ENCODE measurements at places on chromosomes 3 and 15.

- DNase-seq = no peak
Observed at GRCh38 chr15:94263341-94264273, 32.2 kb downstream of the MCTP2 start.

DNA sequence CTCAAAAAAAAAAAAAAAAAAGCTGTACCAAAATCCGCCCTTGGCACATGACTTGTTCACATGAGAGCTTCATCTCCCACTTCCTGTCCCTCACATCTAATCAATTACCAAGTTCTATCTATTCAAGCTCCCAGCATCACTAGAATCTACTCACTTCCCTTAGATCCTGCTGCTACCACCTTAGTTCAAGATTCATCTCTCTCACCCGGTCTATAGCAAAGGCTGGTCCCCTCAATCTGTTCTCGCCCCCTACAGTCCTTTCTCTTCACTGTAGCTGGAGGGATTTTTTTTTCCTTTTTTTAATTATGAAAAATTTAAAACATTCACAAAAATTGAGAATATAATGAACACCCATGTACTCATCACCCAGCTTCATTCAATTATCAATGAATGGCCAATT, 16.7 kb upstream of the GPR160 start:
- DNase-seq = no peak

- DNase-seq = no peak
Observed at GRCh38 chr3:147007736-147008245, 398.6 kb downstream of the ZIC4 start.

DNA sequence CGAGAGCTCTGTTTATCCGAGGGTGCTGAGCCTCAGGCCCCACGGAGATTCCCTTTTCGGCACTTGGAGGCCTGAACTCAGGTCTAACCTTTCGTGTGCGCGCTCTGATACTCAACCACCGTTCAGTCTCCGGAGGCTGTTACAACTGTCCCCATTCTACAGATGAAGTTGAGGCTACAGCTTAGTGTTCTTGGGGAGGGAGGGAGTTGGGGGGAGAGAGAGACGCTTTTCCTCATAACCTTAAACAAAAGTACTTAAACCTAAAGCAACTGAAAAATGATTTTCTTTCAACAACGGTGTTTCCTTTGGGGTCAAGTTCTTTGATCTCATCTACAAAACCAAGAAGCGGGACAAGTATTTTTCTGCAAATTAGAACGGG, 952 bp upstream of the CHST2 start:
- DNase-seq = no peak

GRCh38 chr3:71304684-71305083, 278.8 kb downstream of the FOXP1 start:
- no peak for DNase-seq

DNA sequence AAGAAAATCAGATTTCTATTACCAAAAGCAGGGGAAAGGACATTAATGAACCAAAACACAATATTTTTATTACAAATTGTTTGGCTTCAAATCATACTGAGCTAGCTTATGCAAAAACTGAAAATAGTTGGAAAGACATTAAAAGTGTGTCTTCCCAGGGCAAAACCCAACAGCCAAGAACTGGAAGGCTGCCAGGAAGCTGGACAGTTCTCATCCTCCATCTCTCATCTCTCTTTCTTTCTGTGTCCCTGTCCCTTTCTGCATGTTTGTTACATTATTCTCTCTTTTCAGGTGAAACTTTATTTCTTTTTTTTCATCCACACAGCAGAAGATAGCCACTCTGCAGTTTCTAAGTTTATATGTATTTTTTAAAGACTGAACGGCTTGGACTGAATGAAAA, 41.1 kb upstream of the SNTN start:
- no peak for DNase-seq

GRCh38 chr3:177944228-177944661, 592.0 kb upstream of the KCNMB2 start:
- DNase-seq = no peak

GRCh38 chr3:12336099-12336498, 47.2 kb downstream of the PPARG start:
- no peak for DNase-seq

DNA sequence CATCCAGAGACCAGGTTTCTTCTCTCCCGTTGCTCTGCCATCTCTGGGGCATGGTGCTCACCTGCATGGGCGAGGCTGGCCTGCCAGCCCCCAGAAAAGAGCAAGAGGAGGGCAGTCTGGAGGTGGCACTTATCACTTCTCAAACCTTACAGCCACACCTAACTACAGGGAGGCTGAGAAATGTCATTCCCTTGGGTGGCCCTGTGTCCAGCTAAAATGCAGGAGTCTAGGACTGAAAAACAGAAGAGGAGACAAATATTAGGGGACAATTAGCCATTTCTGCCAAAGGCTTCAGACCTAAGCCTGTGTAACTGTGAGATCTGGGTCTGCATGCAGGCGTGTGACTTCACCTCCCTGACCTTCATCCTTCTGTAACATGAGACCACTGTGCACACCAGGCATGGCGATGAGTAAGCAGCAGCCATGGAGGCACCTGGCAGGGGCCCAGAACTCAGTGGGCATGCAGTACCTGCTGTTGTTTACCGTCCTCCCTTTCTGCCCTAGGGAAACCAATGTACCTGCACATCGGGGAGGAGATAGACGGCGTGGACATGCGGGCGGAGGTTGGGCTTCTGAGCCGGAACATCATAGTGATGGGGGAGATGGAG, 83.4 kb downstream of the MESD start:
- no peak for DNase-seq

DNA sequence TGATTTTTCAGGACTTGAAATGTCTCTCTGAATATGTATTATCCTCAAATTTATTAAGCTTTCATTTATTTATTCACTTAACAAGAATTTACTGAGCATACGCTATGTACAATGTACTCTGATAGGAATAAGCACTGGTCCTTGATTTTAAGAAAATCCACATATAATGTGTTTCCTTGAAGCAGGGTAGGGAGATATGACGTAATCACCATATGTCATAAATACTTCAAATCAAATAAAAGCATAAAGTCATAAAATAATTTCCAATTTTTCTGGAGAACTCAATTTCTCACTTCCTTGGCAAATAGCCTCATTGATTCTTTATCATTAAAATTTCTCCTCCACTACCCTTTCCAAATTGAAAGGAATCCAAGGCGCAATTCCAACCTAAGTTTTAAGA, 177.8 kb upstream of the GAP43 start:
- DNase-seq = no peak

DNA sequence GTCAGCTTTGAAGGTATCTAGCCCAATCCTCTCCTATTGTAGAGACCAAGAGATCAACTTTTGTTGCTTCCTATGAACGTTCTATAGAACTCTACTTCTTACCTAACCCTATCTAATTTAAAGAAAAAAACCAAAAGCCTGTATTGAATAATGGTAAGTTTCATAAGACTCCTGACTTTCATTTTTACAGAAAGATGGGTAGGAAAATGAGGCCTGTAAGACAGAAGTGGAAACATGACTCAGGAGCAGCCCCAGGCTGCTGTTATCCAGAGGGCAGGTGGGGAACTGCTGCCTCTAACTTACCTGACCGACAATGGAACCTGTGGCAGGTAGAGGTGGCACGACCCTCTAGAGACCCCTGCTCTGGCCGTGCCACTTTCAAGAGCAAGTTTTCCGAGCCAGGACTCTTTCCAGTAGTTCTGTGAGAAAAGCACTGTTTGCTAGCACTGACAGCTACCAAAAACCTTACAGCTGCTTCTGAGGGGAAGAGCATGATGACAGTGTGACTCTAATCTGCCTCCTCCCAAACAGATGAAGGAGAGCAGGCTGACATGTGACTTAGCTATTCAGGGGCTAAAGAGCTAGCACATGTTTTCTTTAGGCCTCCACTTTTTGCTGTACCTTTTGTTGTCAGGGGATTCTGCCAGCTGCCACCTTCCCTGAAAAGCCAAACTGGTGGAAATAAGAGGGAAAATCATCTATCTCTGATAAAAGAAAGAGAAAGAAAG, 17.5 kb downstream of the POPDC2 start:
- DNase-seq = no peak

DNA sequence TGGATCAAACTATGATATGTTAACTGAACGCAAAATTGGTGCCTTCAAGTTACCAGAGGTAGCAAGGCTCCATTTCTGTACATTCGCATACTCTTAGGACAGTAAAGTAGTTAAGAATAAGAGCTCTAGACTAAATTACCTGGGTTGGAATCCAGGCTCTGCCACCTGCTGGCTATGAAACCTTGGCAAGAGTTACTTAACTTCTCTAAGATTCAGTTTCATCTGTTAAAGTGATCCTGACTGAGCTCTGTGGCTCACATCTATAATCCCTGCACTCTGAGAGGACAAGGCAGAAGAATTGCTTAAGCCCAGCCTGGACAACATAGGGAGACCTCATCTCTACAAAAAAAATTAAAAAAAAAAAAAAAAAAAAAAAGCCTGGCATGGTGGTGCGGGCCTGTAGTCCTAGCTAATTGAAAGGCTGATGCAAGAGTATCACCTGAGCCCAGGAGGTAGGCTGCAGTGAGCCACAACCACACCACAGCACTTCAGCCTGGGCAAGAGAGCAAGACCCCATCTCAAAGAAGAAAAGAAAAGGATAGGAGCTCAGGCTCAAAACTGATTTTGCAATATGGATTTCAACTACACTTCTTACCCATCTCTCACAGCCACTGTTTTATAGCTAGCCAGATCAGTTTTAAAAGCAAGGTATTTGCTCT, 21.3 kb downstream of the GSK3B start:
- no peak for DNase-seq

- no peak for DNase-seq
Observed at GRCh38 chr3:24192469-24193056, 247.5 kb downstream of the NR1D2 start.

DNA sequence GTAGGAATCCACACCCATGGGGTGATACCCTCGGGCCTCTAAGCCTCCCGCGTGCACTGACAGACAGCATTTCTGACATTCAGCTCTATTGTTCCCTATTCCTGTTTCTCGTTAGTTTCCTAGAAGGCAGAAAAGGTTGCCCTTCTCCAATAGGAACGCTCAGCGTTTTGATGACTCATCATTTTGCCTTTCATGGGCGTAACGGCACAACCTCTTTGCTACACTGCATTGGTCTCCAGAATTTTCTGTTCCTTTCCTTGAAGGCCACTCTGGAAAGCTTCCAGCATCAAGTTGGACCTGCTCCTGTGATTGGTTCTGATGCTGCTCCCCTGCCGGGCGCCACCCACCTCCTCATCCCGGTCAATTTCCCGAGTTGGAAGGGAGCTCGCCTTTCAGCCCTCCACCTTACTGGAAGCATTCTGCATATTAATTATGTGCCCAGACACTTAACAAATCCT, 13.0 kb upstream of the TNK2 start:
- no peak for DNase-seq

DNA sequence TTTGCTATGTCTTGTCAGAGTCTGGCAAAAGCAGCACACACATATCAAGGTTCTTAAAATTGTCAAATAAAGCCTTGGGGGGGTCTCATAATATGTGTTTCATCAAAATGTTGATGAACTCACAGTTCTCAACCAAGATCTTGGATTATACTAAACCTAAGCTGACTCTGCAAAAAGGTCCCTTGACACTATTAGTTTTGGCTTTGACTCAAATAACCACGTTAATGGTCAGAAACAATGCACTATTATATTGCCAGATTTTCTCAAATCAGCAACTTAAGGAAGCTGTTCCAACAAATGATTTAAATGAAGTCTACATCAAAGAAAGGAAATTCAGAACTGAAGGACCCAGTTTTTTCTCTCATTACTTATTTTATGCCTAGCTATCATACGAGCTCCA, 1063.9 kb downstream of the ROBO1 start:
- no peak for DNase-seq

DNA sequence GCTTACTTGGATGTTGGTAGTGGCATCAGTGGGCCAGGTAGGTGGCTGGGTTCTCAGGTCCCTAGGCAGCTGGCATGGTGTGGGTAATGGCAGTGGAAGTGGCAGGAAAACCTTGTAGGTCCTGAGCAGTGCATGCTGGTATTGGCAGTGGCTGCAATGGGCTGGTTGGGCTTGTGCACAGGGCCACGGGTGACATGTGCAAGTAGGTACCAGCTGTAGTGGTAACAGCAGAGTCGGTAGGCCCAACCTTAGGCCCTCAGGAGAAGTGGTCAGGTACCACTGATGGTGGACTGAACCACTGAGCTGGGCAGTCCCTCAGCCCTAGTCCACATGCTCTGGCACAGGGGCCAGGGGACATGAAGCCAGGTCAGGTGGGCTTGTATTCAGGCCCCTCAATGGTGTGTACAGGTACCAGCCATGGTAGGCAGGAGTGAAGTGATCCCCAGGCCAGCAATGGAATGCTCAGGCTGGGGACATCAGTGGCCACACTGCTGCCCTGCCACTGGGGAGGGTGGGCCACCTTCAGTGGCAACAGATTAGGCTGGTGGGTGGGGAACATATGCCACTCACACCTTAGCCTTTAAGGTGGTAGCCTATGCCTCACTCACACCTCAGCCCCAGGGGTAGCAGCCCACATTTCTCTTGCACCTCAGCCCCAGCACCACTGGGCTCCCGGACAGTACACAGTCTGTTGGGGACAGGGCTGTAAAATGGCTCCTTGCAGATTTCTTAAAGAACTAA, 118.1 kb downstream of the LRRK1 start:
- no peak for DNase-seq

DNA sequence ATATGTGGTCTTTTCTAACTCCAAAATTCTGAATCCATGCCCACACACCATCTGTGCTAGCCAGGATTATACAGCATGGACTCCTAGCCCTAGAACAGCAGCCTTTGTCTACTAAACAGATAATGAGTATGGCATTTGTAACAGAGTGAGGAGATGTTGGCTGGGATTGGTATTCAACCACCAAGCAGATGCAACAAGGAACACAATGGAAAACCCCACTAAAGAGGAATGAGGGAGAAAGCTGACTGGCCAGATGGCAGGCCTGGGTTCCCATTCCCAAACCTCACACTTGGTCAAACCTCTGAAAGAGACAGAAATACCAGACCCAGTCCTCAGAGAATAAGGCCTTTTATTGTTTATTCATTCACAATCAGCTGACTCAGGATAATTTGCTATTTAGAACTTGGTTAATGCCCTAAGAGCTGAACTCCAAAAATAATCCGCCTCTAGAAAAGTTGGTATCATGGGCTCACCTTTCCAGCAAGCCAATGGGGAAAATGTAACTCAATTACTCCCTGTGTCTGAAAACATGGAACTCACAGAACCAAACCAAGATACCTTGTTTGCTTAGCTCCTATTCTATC, 145.6 kb downstream of the LRRC3B start:
- DNase-seq = no peak

- no peak for DNase-seq
Observed at GRCh38 chr3:146416366-146416765, 53.0 kb downstream of the PLSCR2 start.

GRCh38 chr15:81413851-81414250, 39.8 kb upstream of the TMC3 start:
- no peak for DNase-seq

- no peak for DNase-seq
Observed at GRCh38 chr15:24269166-24269571, 406.4 kb upstream of the NPAP1 start.

DNA sequence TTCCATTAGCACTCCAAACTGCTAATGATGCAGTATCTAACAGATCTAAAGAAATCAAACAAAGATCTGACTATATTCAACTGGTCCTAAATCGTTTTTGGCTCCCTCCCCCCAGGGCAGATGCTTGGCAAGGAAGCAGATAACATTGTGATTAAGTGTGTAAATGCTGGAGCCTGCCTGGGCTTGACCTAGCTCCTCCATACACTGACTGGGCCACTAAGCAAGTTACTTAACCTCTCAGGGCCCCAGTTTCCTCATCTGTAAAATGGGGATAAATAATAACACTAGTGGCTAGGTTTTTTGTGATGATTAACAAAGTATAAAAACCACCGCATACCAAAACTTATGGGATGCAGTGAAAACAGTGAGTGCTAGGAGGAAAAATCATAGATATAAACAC, 9.2 kb downstream of the EID1 start:
- no peak for DNase-seq

- no peak for DNase-seq
Observed at GRCh38 chr15:49876401-49877038, 242.5 kb downstream of the ATP8B4 start.
